ENCODE measurements at places on chromosomes 2 and 18.

GRCh38 chr2:48365476-48365875 lies 164.5 kb upstream of the STON1 start:
- DNase-seq = no peak

GRCh38 chr18:46220116-46220515 lies 115.9 kb downstream of the HAUS1 start:
- DNase-seq = no peak

- no peak for DNase-seq
These were observed 106.7 kb downstream of the NEDD4L start for GRCh38 chr18:58150772-58151171.

- DNase-seq = no peak
These were observed 172.0 kb downstream of the SLC4A10 start for GRCh38 chr2:161796192-161796591.

- DNase-seq = no peak
These were observed 14.6 kb upstream of the NT5DC4 start for GRCh38 chr2:112706170-112706664.

DNA sequence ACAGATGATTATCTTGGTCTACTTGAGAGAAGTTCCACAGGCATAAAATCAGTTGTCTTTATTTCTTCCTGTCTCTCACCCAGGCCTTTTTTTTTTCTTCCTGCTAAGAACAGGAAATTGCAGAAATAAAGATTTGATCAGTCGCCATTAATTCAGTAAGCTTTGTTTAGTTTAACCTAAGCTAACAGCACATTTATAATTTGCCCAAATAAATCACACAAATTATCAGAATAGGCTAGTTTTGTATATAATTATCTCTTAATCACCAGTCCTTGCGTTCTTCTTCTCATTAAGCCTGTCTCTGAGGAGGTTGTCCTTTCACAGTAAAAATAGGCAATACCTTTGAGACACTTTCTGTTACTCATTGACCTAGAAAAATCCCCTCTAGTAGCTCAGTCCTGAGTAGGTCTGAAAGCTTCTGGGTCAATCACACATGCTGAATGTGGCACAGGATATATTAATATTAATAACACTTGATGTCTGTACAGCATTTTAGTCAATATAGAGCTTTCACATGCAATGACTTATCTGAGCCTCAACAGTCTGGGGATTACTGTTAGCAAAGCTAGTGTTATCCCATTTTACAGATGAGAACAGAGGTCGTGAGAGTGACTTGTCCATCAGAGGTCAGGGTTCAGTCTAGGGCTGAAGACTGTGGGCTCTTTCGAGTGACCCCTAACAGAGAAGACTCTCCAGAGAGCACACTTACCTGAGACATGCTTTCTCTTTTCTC lies 11.2 kb upstream of the STK17B start:
- no peak for DNase-seq

DNA sequence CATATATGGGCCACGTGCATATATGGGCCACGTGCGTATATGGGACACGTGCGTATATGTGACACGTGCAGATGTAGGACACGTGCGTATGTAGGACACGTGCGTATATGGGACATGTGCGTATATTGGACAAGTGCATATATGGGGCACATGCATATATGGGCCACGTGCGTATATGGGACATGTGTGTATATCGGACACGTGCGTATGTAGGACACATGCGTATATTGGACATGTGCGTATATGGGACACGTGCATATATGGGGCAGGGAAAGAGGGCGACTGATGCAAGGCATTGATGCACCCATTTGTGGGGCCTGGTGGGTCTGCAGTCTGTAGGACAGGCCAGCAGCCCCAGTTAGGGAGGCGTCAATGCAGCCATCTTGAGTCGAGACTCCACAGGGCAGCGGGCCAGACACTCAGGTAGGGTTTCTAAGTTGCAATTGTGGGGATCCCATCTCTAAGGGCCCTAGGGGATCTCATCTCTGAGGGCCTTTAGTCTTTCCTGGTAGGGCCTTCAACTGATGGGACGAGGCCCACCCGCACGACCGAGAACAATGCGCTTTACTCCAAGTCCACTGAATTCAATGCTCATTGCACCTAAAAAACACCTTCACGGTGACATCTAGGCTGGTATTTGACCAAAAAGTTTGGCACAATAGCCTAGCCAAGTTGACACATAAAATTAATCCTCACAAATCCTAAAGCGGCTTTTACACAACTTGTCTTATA lies 92.3 kb upstream of the ZNF516 start:
- no peak for DNase-seq

- DNase-seq = no peak
These were observed 44.3 kb downstream of the TMEM17 start for GRCh38 chr2:62461707-62462106.

GRCh38 chr2:235493402-235493774 lies 455 bp upstream of the AGAP1 start:
- DNase-seq = no peak

DNA sequence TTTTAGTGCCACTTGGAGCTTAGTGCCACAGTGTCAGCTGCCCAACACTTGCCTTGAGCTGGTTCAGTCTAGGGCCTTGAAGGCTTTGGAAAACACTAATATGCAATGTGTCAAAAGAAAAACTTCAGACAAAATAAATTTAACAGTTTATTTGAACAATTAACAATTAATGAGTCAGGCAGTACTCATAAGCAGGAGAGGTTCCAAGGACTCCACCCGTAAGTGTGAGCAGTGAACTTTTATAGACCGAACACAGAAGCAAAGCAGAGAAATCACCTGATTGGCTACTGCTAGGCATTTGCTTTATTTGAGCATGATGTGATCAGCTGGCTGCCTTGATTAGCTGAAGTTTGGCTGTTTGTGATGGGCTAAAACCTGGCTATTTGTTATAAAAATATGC lies 49.5 kb upstream of the TBC1D8 start:
- DNase-seq = no peak

- DNase-seq = no peak
These were observed 211.6 kb upstream of the MMADHC start for GRCh38 chr2:149799013-149799705.

DNA sequence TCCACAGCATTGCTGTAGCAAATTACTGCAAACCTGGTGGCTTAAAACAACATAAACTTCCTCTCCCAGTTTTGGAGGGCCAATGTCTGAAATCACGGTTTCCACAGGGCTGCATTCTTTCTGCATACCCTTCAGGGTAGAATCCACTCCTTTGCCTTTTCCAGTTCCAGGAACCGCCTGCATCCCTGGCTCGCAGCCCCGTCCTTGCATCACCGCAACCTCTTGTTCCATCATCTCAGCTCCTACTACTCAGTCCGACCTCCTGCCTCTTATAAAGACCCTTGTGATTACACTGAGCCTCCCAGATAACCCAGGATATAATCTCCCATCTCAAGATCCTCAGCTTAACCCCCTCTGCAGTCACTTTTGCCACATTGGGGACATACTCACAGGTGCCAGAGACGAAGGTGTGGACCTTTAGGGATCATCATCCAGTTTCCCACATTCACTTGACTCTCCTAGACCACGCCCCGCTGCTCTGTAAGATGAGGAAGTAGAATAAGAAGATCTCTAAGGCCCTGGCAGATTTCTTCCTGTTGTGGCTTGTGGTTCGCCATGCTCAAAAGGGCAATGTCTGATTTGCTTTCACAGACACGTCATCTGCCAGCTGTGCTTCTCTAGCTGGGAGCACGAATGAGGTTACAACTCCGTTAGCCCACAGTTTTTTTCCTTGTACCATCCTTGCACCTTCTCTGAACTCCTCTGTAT lies 103.6 kb upstream of the AGAP1 start:
- DNase-seq = no peak

DNA sequence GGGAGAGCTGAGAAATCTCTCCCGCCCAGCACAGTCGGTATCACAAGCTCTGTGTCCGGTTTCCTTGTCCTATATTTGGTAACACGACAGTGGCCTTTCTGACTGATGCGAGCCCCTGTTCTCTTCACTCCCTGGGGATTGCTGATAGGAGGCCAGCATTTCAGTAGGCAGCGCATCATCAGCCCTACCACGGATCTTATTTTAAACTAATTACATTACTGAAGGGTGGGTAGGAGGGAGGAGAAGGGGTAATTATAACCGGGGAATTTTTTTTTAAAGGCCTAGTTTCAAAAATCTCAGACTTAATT lies 125.6 kb upstream of the LGALSL start:
- DNase-seq = no peak

- no peak for DNase-seq
These were observed 89.0 kb downstream of the MAPRE2 start for GRCh38 chr18:35130236-35130635.

DNA sequence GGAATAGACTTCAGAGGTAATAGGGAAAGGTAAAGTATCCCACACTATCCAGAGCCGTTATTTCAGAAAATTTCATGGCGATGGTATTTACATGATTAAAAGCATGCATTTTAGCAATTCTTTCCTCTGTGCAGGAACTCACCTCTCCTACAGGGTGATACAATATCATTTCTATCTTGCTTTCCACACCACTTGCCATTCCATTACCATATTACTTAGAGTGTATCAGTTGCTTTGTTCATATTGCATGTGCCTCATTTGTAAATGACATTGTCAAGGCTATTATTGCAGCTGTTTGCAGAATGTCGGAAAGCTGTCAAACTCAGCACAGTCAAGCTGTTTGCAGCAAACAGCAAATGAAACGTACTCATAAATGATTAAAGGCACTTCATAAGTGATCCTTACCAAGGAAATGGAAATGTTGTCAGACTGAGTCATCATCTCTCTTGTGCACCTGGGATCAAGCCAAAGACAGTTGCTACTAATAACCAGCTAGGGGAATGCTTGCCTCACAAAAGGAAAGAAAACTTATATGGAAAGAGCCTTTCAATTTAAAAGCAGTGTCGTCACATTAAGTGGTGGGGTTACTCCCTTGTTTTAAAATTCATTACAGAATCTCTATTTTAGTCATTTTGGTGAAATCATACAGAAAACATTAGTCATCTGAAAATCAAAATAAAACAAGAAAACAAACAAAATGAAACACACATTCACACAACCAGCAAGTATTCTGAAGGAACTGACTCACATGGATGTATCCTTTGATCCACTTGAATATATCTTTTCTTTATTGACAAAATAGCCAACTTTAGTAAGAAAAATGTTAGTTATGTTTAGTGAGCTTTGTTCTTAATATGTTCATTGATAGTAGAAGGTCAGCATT lies 1064.1 kb upstream of the CNTNAP5 start:
- no peak for DNase-seq

DNA sequence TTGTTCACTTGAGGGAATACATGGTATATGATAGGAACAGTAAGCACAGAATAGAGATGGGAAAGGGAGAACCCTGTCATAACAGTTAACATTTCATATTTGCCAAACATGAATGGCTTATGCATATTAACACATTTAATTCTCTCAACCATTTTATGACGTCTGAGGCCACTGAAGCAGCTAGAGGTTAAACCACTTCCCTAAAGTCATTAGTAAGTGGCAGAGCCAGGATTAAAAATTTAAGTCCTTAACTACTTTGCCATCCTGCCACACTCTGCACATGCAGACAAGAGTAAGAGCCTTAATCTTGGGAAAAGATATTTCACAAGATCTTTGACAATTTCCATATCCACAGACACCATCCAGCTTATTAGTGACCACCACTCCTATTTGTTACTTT lies 2.1 kb downstream of the LIPT1 start:
- no peak for DNase-seq

GRCh38 chr2:7045601-7046590 lies 128.7 kb downstream of the RNF144A start:
- DNase-seq = no peak

DNA sequence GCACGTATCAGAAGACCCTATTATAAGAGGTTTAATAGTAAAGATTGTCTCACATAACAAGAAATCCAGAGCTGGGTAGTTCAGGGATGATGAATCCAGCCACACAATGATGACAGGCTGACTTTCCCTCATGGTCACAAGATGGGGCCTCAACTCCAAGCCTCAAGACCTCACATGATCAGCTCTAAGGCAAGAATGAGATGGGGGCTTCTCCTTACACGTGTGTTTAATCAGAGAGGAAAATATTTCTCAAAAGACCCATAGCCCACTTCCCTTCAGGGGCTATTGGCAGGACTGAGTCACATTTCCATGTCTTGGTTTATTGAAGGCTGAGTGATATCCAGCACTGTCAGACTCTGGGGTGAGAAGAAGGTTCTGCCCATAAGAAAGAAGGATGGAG lies 100.2 kb upstream of the FOSL2 start:
- no peak for DNase-seq

DNA sequence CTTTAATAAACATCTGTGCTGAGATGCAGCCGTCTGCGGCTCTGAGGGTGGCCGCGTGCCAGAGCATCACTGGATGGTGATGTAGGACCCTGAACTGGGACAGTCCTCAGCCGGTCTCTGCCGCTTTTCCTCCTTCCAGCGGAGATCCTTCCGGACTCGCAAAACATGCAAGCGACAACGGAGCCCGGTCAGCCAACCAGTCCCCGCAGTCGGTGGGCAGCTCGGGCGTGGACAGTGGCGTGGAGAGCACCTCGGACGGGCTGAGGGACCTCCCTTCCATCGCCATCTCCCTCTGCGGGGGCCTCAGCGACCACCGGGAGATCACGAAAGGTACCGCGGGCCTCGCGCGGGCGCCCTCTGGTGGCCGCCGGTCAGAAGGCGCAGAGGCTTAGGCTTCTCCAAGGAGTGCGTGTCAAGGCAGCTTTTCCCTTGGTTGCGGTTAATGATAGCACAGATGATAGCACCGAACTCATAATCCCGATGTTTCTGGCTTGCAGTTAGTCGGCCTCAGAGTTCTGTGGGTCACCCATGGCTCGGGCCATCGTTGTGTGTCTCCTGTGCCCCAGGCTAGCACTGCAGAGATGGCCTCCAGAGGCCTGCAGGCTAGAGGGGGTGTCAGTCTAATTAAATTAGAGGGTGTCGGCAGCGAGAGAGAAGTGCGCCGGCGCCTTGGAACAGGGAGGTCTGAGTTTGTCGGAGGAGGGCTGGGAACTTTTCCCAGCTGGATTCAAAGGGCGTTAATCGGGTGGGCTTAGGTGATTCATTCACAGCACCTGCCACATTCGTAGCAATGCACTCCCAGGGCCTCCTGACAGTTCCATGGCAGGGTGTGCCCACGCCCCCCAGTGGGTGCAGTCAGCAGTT lies 38.5 kb downstream of the LPIN1 start:
- DNase-seq = no peak

DNA sequence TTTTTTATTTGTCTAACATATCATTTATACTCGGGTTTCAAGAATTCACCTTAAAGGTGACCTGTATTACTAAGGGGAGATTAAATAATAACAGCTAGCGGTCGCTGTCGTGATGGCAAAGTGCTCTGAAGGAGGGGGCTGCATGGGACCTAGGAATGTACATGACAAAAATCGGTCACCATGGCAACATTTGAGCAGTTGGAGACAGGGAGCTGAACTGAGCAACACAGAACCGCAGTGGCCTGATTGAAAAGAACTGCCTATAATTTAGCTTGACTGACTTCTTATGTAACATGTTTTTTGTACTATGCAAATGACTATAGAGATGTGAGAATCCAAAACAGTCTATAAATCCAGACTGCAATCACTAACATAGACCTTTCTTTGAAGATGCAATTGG lies 34.3 kb upstream of the EPHA4 start:
- no peak for DNase-seq

Data from activated naive CD8-positive, alpha-beta T cell treated with anti-CD3 and anti-CD28 coated beads, Interleukin-2, amount 50 U/mL, for 16 hours (primary cell).